ENCODE measurements at places on chromosomes 5 and 9. TPM values are rescaled to one million over a fixed set of nuclear protein-coding genes. Genes with fewer than 3 reads are reported as not detected.

DNA sequence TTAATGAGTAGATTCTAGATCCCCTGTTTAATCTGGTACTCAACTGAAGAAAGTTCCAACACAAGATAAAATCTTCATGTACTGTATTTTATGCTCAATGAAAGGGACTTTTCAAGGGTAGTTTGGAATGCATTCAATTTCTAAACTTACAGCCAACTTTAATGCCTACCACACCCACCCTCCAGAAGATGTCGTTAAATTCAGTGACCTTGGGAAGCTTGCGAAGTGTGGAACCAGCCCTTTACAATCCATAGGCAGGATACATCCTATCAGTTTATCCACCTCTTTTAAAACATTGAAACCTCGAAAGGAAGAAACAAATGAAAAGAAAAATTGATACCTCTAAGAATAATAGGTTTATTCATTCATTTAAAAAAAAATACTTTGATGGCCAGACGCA, 20.2 kb downstream of the TRPM6 start:
- no peak for DNase-seq
- no peak overlapping the region for H3K27ac ChIP-seq
- no peaks in the 10 kb centered on the region for H3K27me3 ChIP-seq
- H3K36me3 ChIP-seq, result no peaks in the 10 kb centered on the region

DNA sequence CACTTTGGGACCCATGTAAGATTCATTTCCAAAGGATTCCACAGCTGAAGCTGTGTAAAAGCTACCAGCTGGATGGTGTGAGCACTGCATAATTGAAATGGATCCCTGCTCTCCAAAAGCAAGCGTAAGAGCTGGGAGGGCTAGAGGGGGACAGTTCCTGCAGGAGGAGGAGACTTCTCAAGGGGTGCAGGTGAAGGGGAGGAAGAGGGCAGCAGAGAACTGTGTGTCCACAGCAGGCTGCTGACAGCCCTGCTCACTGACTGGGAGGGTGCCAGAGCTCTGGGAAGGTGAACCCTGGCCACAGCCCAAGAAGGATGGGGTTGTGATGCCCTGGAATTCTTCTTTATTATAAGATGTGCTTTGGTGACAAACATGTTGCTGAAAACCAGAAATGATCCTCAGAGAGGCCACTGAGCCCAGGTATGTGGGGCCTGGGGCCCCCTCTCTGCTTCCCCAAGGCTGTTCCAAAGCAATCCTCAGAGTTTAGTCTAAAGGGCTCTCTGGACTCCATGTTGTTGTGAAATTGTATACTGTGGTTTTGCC, 112.8 kb upstream of the SLC25A48 start:
- no peak for DNase-seq
- no peaks in the 10 kb centered on the region for H3K36me3 ChIP-seq
- H3K27me3 ChIP-seq, result no peaks in the 10 kb centered on the region
- H3K4me3 ChIP-seq, result no peak overlapping the region
- H3K27ac ChIP-seq, result no peak overlapping the region

DNA sequence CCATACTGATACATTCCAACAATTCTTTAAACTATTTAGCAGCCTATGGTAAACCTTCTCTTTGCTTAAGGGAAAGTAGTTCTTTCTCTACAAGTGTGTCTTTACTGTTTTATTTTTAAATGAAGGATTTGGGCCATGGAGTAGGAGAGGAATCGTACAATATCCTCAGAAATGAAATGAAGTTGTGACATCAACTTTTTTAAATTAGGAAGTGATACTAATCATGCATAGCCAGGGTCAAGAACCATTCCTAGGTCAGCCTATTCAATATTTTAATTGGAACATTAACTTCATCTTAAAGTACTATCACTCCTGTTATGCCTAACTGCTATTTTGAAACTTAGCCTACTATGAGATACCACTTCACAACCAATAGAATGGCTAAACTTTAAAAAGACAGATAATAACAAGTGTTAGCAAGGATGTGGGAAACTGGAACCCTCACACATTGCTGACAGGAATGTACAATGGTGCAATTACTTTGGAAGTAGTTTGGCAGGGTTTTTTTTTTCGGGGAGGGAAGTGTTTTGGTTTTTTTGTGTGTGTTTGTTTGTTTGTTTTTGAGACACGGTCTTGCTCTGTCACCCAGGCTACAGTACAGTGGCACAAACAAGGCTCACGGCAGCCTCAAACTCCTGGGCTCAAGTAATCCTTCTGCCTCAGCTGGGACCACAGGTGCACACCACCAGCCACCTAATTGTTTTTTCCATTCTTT, 10.7 kb downstream of the AGTPBP1 start:
- no peaks in the 10 kb centered on the region for H3K36me3 ChIP-seq
- DNase-seq, result no peak
- no peaks in the 10 kb centered on the region for H3K27me3 ChIP-seq

DNA sequence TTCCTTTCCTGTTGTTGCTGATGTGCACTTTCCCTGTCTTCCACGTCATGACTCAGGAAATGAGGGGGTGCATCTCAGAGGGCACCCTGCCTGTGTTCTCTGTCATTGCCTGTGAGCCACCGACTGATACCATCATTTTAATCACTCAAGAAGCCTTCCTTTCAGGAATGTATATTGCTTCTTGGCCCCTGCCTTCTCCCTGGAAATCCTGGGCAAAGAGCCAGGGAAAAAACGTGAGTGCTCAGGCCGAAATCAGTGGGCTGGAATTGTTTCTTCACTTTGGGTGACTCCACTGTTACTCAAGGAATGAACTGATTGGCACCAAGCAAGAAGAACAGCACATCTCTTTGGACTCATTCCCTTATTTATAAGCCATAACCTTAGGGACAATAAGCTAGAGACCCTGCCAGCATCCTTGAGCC, 126.1 kb downstream of the SNX18 start:
- no peak for DNase-seq
- H3K27ac ChIP-seq, result no peak overlapping the region
- H3K4me1 ChIP-seq, result no peaks in the 10 kb centered on the region
- no peaks in the 10 kb centered on the region for H3K36me3 ChIP-seq

GRCh38 chr9:7287986-7288385, 511.6 kb downstream of the DMAC1 start:
- no peaks in the 10 kb centered on the region for H3K36me3 ChIP-seq
- no peak overlapping the region for H3K4me3 ChIP-seq
- no peak for DNase-seq
- H3K27me3 ChIP-seq, result no peaks in the 10 kb centered on the region
- 0 out of 2 replicates have a peak, but pooled peaks cover 3% of the 10 kb centered on the region for H3K4me1 ChIP-seq

GRCh38 chr5:37111426-37112382, 137.5 kb downstream of the CPLANE1 start:
- no peak for DNase-seq
- H3K36me3 ChIP-seq, result no peaks in the 10 kb centered on the region
- H3K4me3 ChIP-seq, result no peak overlapping the region
- H3K4me1 ChIP-seq, result no peaks in the 10 kb centered on the region
- H3K27me3 ChIP-seq, result no peaks in the 10 kb centered on the region

DNA sequence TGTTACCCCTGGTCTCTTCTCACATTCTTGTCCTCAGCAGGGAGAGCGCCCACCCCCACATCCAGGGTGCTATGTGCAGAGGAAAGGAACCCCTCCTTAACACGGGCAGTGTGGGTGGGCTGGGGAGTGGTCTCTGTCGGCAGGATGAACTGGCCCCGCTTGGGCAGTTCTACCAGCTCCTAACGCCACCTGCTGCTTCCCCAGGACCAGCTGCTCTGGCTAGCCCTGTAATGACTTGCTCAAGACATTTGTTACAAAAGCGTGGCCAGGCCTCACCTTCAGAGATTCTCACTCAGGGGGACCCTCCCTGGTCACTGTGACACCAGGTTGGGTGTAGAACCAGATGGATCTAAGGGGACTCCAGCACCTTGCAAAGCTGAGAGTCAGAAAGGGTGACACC, 82.4 kb downstream of the HMCN2 start:
- peaks cover 12% of the 10 kb centered on the region for H3K4me1 ChIP-seq
- H3K4me3 ChIP-seq, result no peak overlapping the region
- H3K27ac ChIP-seq, result no peak overlapping the region
- DNase-seq, result no peak
- no peaks in the 10 kb centered on the region for H3K36me3 ChIP-seq

GRCh38 chr5:97134634-97135033, 7.8 kb downstream of the LIX1 start:
- H3K27me3 ChIP-seq, result no peaks in the 10 kb centered on the region
- no peaks in the 10 kb centered on the region for H3K36me3 ChIP-seq
- peaks cover 10% of the 10 kb centered on the region for H3K4me1 ChIP-seq

DNA sequence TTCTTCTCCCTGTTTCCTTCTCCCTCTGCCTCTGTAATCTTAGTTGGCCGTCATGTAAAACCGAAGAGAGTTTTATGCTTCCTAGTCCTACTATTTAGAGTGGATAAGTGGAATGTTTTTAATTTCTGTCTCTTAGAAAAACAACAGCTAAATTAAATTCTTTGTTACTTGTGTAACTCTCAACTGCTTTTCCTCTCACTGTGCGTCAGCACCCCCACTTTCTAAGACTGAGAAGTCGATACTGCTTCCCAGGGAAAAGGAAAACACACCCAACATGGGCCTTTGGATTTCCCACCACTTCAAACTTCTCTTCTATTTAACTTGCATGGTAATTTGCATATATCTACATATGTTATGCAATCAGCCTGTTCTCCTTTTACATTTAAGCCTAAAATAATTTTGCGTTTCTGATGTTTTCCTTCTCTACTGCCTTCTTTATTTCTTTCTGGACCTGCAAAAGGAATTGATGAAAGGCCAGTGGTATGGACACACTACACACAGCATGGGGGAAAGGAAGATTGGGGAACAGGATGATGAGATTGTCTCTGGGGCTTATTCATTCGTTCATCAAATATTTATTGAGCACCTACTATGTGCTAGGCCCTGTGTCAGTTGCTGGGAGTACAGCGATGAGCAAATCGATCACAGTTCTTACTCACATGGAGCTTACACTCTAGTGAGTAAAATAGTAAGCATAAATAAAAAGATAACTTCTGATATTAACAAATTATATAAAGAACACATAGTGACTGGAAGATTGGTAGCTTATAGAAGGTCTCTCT, 52.5 kb upstream of the CTNNA1 start:
- H3K27me3 ChIP-seq, result no peaks in the 10 kb centered on the region
- DNase-seq, result no peak
- no peak overlapping the region for H3K27ac ChIP-seq
- H3K4me3 ChIP-seq, result no peak overlapping the region

- no peaks in the 10 kb centered on the region for H3K27me3 ChIP-seq
- no peak for DNase-seq
- no peak overlapping the region for H3K4me3 ChIP-seq
- peaks cover 3% of the 10 kb centered on the region for H3K4me1 ChIP-seq
- H3K36me3 ChIP-seq, result no peaks in the 10 kb centered on the region
Measured at GRCh38 chr5:142833517-142834449, 63.6 kb downstream of the ARHGAP26 start.

DNA sequence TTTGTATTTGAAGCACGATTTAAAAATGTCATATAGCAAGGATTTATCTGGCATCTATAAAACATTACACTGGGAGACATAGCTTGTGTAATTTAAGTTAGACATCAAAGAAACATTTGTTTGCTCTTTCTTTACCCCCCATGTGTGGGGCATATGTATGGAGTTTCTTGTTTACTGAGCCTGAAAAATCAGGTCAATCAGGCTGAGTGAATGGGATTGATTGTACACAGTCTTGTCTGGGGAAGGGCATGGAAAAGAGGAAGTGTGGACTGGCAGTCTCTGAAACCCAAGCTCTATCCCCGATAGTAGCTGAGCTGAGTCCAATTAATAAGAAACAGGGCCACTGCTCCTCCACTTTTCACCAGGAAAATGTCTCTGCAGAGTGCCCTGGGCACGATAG, 49.4 kb downstream of the SLC46A2 start:
- DNase-seq, result no peak
- no peak overlapping the region for H3K4me3 ChIP-seq
- H3K27ac ChIP-seq, result no peak overlapping the region
- H3K4me1 ChIP-seq, result peaks cover 4% of the 10 kb centered on the region

The CDKN2AIPNL gene
- 54.3 TPM for total RNA-seq

The ODF2 gene
- 19.9 TPM for total RNA-seq

The MOCS2 gene
- total RNA-seq, result 15.5 TPM

The MAT2B gene
- 65.2 TPM for total RNA-seq

The SMC2 gene
- total RNA-seq, result 37.7 TPM

Measured in H1 (cell line).